ENCODE measurements at places on chromosomes 4 and X.

GRCh38 chr4:47814618-47815295, 23.1 kb downstream of the CORIN start:
- DNase-seq, result no peak

GRCh38 chr4:170758988-170759387, 669.2 kb upstream of the AADAT start:
- no peak for DNase-seq

- no peak for DNase-seq
Observed at GRCh38 chr4:6313216-6313615, 43.6 kb downstream of the WFS1 start.

DNA sequence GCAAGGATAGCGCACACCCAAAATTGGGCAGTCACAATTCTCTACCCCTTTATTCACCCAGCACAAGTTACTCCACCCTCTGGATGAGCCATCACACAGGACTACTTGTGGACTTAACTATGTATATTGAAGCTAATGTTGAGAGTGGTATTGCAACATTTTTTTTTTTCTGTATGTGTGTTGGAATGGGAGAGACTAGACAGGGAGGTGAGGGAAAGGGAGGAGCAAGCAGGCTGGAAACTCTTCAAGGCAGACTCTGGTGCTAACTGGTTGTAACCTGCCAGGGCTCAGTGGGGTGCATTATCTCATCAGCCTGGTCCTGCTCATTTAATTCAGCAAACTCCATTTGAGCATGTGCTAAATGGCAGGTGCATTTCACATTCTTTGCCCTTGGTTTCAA, 18.4 kb upstream of the CWH43 start:
- no peak for DNase-seq

DNA sequence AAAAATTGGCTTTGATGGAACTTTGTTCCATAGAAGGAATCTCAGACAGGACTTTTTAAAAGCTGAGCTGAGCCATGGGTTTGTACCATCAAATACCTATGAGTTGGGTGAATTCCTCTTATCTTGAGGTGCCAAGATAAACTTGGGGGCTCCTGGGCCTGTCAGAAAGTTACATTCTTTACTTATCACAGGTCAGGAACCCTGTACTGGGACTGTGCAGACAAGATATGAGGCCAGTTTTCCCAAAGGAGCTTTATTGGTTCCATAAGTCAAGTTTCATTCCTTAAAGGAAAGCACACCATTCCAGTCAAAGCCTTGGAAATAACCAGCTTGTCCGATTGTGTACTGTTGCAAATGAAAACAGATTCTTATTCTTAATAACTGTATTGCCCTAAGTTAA, 72.4 kb upstream of the PACRGL start:
- DNase-seq, result no peak
